ENCODE measurements at places on chromosomes 4 and X.

DNA sequence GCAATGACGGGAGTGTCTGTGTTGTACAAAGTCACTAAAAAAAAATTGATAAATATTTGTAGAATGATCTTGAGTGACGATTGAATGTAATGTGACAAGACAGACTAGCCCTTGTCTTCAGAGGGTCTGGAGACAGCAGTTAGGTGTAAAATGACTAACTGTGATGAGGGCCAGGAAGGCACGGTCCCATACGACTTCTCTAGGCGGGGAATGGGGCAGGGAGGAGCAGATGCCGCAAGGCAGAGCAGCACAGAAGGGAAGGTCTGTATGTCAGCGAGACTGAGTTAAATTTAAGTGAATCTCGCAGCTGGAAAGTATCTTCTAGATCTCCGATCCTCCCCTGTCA lies 405 bp downstream of the CENPE start:
- no peak for DNase-seq

DNA sequence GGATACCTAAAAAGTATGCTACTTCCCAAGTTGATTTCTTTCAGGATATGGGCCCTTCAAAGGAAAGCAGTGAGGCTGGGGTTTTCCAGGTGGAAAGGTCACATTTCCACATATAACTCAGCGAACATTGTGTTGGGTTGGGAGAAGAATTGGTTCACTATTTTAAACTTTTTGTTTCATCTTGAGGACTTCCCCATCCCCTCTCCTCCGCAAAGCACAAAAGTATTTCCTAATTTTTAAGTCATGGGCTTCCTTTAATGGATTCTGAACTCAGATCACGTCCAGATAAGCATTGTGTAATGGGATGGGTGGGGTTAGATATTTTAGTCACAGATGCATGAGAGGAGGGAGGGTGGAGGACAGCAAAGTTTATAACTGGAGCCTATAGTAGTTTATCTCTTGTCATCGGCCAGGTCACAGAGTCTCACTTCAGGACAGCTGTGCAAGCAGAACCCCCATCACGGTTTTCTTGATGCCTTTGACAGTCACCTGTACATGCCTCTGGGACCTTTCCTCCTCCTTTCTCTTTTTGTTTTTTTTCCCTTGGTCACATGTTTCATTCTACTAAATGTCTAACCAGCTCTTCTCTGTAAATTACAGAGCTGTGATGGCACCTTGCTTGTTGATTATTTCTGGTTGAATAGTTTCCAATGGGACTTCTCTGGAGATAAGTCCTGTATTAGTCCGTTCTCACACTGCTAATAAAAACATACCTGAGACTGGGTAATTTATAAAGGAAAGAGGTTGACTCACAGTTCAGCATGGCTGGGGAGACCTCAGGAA lies 115.4 kb downstream of the PTTG2 start:
- no peak for DNase-seq

DNA sequence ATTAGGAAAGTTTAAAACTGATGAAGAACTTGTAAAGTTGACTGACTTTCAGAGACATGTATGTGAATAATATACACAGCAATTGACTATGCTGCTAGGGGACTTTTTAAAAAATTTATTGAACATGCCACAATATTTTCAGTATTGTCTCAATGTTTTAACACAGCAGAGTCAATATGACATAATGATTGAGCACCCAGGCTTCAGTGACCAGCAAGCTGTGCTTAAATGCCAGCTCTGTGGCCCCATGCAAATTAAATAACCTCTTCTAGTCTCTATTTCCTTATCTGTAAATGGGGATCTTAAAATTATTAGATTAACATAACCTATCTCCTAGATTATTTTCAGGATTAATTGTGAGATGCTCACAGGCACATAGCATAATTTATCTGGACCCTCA lies 56.8 kb upstream of the TXK start:
- DNase-seq: no peak

- DNase-seq: peak; percentile 56
These were observed 5.3 kb downstream of the GAGE10 start for GRCh38 chrX:49308604-49309269.

DNA sequence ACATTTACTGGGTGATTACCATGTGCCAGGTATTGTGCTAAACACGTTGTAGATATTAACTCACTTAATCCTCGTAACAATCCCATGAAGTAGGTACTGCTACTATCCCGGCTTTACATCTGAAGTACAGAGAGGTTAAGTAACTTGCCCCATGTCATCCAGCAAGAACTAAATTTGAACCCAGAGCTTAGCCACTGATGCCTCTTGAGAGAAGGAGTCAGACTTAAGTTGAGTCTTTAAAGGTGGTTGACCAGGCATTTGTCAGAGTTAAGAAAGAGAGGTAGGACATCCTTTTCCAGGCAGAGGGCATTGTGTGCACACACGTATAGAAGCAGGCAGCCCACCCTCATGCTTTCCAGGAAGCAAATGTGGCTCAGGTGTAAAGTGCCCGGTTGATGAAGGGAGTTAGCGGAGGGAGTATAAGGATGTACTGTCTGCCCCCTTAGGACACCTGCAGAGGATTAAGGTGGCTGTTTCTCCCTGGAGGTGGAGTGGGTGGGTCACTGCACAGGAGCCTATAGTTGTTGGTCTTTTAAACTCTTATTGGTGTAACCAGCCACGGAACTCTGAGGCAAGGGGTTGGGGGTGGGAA lies 335 bp upstream of the CD38 start:
- DNase-seq: no peak

DNA sequence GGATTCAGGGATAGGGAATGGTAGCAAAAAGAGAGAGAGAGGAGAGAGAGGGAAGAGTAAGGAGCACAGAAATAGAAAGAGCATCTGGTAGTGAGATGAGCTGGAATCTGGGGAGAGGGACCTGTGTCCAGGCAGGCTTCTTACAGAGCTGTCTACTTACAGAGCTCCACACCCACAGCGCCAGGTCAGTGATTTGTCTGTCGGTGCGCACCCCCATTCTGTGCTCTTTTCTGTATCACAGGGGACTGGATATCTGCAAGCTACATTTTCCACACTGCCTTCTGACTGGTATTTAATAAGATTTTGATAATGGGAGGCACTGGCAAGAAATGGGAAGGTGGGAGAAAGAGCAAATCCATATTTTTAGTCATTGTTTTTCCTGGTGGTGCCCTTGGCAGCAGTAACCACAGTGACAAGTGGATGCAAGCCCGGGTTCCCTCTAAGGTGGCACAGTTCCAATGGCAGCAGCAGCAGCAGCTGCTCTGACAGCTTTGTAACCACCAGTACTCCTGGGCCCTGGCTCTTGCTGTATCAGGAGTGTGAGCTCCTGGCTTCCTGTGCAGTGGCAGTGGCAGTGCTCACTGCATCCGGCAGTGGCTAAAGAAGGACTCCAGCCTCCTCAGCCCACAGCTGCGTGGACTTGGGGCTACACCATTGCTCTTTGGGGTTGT lies 300.5 kb downstream of the TRIML1 start:
- no peak for DNase-seq

- DNase-seq: no peak
These were observed 226.9 kb downstream of the ARHGAP24 start for GRCh38 chr4:85701861-85702321.

GRCh38 chrX:28854637-28855036 lies 267.4 kb downstream of the IL1RAPL1 start:
- DNase-seq: no peak

GRCh38 chr4:117987464-117987863 lies 46.8 kb upstream of the NDST3 start:
- DNase-seq: no peak
